ENCODE measurements at places on chromosomes 5 and 9.
A peak's percentile ranks its signal among the peaks of the same experiment; 100 is the strongest.

GRCh38 chr5:73983644-73984043 lies 357.6 kb downstream of the ARHGEF28 start:
- no peak for DNase-seq

- no peak for DNase-seq
These were observed 23.7 kb upstream of the UGCG start for GRCh38 chr9:111872886-111873285.

- DNase-seq: no peak
These were observed 523.5 kb downstream of the CDH12 start for GRCh38 chr5:22329683-22330082.

- DNase-seq: no peak
These were observed 35.8 kb downstream of the PPIC start for GRCh38 chr5:123000731-123001130.

- no peak for DNase-seq
These were observed 41.7 kb downstream of the AHRR start for GRCh38 chr5:362978-363765.

GRCh38 chr5:112061666-112062065 lies 304.7 kb upstream of the NREP start:
- DNase-seq: no peak

- no peak for DNase-seq
These were observed 44.0 kb downstream of the ROR2 start for GRCh38 chr9:91905991-91906469.

DNA sequence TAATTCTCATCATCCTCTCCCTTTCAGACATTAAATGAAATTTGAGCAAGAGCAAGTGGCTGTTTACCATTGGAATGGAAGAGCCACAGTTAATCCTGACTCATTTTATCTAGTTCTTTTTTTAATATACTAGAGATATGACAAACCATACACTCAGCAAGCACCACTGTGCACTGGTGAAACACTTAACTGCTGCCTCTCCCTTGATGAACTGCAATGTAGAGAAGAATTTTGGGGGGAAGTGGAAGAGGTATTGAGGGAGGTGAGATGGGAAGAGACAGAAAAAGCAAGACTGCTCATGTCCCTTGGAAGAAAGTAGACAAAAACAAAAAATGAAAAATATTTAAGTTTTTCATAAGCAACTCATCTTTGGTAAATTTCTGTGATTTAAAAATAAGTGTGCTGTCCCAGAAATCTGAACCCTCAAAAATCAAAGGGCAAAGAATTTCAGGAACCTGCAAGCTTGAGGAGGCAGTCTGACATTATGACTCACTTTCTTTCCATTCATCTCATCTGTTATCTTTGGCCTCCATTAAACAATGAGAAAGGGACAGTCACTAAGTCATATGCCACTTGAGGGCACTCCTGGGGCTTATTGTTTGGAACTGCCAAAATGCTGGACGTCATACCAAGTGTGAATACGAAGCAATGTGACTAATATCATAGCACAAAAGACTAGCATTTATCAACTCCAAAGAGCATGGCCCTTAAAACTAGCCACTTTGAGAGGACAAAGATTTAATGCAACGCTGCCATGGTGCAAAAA lies 566.8 kb upstream of the DMAC1 start:
- no peak for DNase-seq

DNA sequence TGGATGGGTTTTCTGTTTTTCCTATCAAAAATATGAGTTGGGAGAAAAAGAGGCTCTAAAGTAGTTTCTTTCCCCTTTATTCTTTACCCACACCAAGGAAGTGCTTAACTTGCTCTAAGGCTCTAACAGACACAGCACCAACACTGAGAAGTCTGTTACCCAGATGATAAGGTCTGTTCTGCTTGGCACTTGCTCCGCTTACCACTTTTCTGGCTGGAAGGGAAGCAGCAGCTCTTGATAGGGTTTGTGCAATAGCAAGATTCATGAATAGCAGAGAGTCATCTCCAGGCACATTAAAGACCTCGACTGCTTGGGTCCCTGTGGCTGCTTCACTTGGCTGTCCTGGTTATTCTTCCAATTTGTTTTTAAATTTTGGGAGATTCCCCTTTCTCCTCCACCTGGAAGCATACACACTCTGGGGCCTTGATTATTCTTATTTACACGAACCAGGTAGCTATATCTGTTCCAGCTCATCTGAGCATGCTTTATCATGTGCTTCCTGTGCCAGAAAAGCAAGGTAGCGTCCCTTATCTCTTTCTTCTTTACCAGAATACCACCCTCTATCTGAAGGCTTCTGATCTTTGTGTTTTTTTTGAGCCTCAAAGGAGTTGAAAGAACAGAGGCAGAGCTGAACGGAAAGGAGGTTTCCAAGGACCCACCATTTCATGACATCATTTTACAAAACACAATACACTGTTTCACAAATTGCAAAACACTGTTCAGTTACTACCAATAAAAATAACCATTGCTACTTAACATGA lies 24.8 kb downstream of the PPP3R2 start:
- DNase-seq: no peak

- no peak for DNase-seq
These were observed 144.8 kb downstream of the BRINP1 start for GRCh38 chr9:119224431-119224830.

- no peak for DNase-seq
These were observed 82.1 kb downstream of the WDR41 start for GRCh38 chr5:77409870-77410621.

DNA sequence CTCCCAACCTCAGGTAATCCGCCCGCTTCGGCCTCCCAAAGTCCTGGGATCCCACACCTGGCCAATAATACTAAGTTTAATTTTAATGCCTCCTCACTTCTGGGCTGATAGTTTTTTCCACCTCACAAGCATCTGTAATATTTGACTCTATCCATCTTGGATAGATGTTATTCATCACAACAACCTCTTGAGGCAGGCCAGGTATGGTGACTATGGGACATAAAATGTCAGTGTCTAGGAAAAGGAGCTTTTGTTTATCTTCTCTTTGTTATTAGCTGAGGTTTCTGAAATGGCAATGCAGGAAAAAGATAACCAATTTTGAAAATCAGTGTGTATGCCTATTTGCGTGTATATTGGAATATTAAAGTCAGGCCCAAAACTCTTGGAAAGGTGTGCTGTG lies 1.2 kb upstream of the CCDC69 start:
- DNase-seq: no peak

- no peak for DNase-seq
These were observed 48.9 kb downstream of the AUH start for GRCh38 chr9:91312717-91313325.

DNA sequence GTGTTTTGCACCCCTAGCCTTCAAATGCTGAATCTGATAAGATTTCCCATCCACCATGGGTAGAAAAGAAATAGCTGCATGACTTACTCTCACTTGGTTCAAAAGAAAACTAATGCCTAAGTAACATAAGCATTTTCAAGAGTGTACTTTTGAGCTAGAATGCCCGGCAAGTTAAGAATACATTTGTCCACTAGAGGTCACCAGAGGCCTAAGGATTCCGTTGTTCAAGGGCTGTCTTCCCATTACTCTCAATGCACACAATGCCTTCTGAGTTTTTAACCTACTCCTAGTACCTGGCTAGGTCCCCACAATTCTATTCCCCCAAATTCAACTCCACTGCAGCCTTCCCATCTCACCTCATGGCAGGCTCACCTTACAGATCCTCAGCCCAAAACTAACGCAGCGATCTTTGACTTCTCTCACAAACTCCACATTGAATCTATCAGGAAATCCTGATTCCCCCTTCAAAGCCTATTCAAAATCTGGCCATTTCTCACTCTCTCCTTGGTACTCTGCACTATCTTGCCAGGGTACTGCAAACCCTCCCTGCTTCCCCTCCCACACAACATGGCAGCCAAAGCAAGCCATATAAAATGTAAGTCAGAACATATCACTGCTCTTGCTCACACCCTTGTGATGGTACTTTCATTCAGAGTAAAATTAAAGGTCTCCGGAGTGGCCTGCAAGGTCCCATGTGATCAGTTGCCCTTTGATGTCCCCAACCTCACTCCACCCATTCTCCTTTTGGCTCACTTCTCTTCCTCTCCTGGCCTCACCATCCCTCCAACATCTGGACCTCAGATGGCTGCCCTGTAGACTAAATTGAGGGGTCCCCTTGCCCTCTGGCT lies 13.4 kb downstream of the OXCT1 start:
- DNase-seq: peak; percentile 41

GRCh38 chr9:36971935-36972488 lies 62.1 kb downstream of the PAX5 start:
- no peak for DNase-seq

- DNase-seq: no peak
These were observed 84.7 kb upstream of the SLCO6A1 start for GRCh38 chr5:102583276-102584124.

GRCh38 chr9:107932046-107932445 lies 442.5 kb upstream of the KLF4 start:
- DNase-seq: no peak

DNA sequence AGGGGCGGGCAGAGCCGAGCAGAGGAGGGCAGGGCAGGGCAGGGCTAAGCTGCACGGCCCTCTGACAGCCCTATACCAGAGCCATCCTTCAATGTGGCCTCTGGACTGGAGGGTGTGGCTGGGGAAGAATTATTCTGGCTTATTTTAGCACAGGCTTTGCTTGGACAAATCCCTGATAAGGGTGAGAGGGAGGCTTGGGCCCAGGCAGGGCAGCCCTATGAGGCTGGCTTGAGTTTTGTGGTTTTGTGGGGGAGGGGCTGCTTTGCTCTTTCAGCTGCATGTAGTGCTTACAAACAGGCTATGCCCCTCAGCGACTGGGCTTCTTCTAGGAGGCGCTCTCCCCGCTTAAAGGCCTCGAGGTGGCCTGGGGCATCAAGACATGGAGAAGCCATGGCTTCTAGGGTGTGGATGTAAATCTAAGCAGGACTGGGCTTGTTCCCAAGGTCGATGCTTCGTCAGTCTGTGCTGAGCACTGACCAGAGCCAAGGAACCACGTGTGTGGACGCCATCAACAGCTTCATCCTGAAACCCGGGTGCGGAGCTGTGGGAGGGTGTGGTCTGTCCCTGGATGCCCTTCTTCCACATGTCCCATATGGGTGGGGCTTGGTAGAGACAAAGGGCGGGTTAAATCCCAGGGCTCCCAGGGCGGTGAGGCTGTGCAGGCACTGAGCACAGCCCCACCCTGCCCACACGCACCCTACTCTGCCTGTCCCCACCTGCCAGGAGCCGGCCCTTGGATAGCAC lies 45.7 kb upstream of the IPPK start:
- no peak for DNase-seq

DNA sequence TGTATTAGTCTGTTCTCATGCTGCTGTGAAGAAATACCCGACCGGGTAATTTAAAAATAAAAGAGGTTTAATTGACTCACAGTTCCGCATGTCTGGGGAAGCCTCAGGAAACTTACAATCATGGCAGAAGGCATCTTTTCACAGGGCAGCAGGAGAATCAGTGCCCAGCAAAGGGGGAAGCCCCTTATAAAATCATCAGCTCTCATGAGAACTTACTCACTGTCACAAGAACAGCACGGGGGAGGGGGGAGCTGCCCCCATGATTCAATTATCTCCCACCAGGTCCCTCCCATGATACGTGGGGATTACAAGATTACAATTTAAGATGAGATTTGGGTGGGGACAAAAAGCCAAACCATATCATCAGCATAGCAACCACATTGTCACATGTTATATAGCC lies 102.5 kb downstream of the GPBP1 start:
- DNase-seq: no peak

DNA sequence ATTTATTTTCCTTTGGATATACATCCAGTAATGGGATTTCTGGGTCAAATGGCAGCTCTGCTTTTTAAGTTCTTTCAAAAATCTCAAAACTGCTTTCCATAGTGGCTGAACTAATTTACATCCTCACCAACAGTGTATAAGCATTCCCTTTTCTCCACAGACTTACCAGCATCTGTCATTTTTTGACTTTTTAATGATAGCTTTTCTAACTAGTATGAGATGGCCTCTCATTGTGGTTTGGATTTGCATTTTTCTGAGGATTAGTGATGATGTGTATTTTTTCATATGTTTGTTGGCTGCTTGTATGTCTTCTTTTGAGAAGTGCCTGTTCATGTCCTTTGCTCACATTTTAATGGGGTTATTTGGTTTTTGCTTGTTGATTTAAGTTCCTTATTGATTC lies 90.0 kb upstream of the HMHB1 start:
- DNase-seq: no peak

DNA sequence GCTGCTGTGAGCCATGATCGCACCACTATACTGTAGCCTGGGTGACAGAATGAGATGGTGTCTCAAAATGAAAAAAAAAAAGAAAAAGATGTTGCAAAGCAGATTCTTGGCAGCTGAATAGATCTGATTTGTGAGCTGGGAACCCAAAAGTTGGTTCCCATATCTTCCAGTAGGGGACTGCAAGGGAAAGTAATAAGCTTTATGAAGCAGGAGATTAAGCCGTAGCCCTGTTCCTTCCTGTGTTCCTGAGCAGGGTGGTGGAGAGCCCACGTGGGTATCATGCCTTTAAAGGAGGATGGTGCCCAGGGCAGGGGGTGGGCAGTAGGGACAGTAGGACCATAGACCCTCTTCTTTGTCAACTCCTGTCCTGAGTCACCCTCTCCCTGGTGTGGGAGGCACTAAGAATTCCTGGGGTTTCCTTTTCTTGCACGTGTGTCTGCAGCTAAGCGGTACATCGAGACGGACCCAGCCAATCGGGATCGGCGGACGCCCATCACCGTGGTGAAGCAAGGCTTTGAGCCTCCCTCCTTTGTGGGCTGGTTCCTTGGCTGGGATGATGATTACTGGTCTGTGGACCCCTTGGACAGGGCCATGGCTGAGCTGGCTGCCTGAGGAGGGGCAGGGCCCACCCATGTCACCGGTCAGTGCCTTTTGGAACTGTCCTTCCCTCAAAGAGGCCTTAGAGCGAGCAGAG lies 37.9 kb downstream of the STOM start:
- DNase-seq: no peak

GRCh38 chr5:115947260-115947659 lies 15.0 kb upstream of the LVRN start:
- no peak for DNase-seq

All from NCI-H2107 (cell line).